Activated CD4-positive, CD25-positive, alpha-beta regulatory T cell (primary cell): ENCODE measurements at places on chromosomes 7 and 10.

GRCh38 chr7:45884136-45884535 lies 4.2 kb upstream of the IGFBP1 start:
- no peak for DNase-seq

DNA sequence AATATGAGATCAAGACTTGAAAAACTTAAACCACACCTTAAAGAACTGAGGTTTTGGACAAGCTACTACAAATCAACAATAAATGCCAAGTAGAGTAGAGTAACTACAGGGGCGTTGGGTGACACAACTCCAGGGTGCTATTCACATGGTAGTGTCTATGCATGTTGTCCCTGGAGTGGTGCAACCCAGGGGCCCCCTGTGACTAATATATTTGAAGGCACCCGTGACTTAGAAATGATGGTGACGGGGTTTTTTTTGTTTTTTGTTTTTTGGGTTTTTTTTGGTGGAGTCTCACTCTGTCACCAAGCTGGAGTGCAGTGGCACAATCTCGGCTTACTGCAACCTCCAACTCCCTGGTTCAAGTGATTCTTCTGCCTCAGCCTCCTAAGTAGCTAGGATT lies 106.9 kb downstream of the FAM107B start:
- no peak for DNase-seq

GRCh38 chr7:23020742-23021401 lies 6.9 kb upstream of the HYCC1 start:
- no peak for DNase-seq

DNA sequence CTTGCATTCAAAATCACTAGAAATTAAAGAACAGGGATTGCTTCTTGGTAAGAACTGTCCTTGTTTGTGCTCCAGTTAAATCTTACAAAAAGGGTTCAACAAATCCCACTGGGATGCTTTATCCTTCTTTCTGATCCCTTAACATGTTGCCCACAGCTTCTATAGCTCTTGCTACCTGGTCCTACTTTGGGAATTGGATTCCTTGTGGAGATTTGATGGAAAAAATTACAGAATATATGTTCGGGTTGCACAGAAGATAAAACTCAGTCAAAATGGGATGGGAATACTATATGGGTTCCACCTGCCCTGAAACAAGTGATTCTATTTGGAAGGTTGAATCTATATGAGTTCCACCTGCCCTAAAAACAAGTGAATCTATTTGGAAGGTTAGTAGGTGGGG lies at the start of gene OR2A25:
OR2A25 (plus strand) TSS at position 301 of the 400 bp plus-strand sequence. CDS start 4,409 bp downstream, outside the sequence.
- DNase-seq, result no peak

DNA sequence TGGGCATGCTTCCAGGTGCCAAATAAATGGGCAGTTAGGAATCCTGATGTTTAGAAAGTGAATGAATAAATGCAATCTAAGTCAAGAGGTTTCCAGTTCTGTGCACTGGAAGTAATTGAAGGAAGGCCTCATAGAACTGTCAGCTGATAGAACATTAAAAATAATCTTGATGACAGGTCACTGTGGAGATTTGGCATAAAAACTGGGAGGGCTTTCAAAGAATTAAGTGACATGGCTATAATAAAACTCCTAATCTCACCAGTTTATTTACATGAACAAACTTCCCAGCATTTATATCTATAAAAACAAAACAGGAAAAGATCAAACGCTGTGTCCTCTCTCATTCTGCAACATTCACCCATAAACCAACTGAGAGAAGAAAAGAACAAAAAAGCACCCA lies 170.5 kb downstream of the SLIT1 start:
- DNase-seq, result no peak

GRCh38 chr7:75531359-75531821 lies 39.3 kb downstream of the SPDYE5 start:
- no peak for DNase-seq

GRCh38 chr7:28773423-28774145 lies 184.5 kb downstream of the TRIL start:
- no peak for DNase-seq

GRCh38 chr7:90560730-90561129 lies 35.4 kb upstream of the CDK14 start:
- DNase-seq, result no peak

GRCh38 chr10:81909453-81909852 lies 34.5 kb downstream of the NRG3 start:
- DNase-seq, result no peak

DNA sequence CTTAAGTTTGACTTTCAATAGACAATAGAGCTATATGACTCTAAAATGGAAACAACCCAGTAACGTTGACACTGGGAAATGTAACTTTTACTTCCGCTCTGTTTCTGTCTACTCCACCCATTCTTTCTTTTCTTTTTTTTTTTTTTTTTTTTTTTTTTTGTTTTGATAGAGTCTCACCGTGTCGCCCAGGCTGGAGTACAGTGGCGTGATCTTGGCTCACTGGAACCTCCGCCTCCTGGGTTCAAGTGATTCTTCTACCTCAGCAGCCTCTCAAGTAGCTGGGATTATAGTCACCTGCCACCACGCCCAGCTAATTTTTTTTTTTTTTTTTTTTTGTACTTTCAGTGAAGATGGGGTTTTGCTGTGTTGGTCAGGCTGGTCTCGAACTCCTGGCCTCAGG lies 13.9 kb downstream of the PRSS2 start:
- no peak for DNase-seq

- no peak for DNase-seq
Observed at GRCh38 chr10:123135415-123136141, at the start of gene HMX3. TSS of gene HMX3 (plus strand) at chr10:123135970. CDS start at chr10:123136051, 81 bp downstream.

GRCh38 chr10:93462881-93463280 lies 19.3 kb downstream of the MYOF start:
- no peak for DNase-seq

DNA sequence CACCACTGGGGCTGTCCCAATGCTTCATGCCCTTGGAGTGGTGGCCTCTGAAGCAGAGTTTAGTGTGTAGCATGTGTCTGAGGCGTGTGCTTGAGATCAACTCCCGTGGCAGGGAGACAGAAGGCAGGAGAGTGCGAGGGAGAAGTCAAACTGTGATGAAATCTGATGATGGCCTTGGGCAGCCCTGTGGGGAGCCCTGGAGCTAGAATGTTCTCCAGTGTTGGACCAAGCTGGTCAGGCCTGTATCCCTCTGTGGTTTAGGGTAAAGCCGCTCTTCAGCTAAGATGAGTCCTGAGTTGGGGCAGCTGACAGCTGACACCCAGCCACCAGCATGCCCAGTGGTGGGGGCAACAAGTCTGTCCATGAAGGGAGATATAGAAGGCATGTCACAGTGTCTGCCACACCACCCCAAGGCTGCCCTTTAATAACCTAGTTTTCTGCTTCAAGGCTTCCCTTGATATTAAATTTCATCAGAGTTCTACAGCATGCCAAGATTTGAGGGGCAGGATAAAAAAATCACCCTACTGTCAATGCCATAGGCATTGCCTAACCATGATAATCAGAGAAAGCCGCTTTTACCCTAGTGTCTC lies 170.5 kb upstream of the SVIL start:
- DNase-seq, result no peak

DNA sequence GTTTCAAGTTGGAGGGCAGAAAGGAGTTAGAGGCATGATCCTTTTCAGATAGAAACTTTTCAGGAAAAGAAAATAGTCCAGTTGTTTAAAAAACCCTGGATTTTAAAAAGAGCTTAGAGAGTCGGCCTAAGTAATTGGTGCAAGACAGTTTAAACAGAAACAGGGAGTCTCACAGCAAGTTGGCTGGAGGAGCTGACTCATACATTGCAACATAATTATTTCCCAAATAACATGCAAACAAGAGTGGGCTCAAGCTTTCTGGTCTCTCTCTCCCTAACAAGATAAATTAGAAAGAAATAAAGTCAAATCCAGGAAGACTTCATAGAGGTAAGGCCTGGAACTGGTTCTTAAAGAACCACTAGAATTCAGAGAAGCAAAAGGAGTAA lies 100.3 kb upstream of the AGBL3 start:
- no peak for DNase-seq

DNA sequence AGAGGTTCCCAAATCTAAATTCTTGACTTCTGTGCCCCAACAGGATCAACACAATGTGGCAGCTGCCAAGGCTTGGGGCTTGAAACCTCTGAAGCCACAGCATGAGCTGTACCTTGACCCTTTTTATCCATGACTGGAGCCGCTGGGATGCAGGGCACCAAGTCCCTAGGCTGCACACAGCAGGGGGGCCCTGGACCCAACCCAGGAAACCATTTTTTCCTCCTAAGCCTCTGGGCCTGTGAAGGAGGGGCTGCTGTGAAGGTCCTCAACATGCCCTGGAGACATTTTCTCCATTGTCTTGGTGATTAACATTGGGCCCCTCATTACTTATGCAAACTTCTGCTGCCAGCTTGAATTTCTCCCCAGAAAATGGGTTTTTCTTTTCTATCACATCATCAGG lies 72.6 kb downstream of the FOXP2 start:
- DNase-seq, result no peak

DNA sequence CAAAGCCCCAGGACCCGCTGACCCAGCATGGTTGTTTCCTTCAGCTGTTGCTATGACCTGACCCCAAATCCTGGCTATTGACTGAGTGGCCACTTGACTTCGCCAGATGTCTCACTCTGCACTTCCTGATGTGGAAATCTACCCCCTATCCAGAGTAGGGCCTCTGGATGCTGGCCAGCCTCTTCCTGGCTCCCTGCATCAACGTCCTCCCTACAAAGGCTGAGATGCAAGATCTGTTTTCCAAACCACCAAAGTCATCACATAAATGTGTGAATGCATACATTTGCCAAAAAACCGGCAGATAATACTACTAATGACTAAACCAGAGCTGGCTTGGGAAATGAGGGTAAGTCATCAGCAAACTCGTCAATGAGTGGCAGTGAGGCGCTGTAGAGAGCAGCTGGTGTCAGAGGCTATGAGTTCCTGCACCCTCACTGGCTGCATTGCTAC lies 70.4 kb downstream of the PYROXD2 start:
- no peak for DNase-seq

DNA sequence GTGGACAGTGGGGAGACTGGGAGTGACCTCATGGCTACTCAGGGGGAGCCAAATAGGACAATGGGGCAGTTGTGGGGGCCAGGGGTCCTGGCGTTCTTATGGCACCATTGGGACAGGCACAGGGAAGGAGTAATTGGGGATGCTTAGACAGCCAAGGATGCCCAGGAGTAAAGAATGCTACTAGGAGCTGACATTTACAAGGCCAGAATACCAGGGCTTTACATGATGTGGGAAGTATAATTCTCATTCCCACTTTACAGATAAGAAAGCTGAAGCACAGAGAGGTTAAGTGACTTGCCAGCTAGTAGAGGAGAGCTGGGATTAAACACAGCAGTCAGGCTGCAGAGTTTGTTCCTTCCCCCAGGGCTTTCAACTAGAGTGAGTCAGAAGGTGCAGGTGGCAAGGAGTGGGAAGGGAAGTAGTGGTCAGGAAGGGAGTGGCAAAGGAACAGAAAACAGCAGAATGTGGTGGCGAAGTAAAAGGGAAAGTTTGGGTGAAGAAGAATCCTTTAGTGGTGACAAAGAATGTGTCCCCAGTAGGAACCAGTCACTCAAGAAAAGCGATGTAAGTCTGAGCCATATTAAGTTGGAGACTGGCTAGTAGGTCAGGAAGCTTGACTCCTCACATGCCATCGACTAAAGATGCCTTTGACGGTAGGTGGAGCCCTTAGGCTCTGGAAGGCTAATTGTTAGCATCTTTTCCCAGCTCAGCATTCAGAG lies 32.8 kb downstream of the CPVL start:
- no peak for DNase-seq

GRCh38 chr7:155459700-155460461 lies 2.0 kb downstream of the EN2 start:
- DNase-seq, result no peak

- no peak for DNase-seq
Observed at GRCh38 chr10:67553254-67553653, 142.7 kb downstream of the CTNNA3 start.

DNA sequence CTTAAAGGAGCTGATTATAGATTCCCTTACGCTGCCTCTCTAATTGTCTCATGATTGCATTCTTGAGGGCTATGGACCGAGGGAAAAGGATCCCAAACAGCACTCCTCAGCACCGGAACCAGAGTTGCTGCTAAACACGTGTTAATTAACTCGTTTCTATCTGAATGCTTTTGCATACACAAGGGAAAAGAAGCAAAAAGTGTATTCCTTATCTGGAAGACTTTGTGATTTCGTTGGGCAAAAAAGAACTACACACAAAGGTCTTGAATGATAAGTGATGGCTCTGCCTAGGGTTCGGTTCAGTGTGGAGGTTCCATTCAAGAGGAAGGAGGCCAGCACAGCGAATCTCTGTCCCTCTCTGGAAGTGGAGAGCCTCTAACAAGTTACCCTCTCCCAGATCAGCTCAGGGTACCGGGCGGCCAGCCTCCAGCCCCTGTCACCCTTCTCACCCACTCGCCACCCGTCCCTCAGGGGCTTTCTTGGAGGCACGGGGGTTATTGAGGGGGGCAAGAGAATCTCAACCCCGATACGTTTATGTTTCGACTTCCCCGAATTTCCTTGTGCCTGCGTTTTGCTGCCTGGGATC lies 515 bp upstream of the SLC4A2 start:
- no peak for DNase-seq

GRCh38 chr7:101241015-101241363 lies 3.4 kb upstream of the CLDN15 start:
- DNase-seq, result no peak

DNA sequence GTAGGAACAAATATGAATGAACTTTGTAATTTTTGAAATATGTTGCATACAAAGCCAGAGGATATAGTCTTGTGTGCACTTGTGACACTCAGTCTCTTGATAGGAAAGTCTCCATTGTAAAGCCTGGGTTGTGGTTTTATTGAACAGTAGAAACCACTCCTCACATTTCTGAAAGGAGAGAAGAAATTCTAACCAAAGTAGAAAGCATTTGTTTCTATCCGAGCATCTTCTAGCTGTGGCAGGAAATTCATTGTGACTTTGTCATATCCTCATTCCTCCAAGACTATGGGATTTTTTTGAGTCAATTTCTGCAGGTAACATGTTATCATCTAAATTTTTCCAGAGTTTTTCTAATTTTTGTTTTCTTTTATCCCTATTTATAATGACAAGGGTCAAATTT lies 55.5 kb upstream of the NCF1 start:
- DNase-seq, result no peak

DNA sequence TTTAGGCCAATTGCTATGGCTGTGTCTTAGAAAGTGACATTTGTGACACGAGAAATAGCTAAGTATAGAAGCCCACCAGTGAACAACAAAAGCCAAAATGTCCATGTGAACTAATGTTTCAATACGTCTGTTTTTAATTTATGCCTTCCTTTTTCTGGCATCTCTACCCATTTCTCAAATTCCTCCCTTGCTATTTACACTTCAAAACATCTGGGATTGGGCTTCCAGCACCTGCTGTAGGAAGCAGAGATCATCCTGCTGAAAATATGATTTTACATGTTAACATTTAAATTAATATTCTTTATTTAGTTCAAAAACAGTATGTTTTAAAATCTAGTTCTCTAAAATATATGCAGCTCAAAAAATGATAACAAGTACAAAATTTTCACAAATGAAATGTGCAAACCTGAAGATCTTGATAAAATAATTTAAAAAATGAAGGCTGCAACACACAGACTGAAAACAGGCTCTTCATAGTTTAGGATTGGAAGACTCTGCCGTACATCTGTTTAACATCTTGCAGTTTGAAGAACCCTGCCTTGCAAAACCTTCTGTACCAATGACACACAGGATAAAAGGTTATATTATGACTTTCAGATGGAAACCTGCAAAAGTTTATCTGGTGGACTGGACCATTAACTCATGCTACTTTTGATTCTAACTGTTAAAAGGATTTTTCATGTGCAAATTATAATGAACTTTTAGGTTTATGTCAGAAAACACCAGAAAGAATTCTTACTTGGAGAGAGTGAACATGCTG lies 408.4 kb downstream of the SUGCT start:
- DNase-seq, result no peak
